ENCODE measurements at places on chromosomes 11 and 22.

DNA sequence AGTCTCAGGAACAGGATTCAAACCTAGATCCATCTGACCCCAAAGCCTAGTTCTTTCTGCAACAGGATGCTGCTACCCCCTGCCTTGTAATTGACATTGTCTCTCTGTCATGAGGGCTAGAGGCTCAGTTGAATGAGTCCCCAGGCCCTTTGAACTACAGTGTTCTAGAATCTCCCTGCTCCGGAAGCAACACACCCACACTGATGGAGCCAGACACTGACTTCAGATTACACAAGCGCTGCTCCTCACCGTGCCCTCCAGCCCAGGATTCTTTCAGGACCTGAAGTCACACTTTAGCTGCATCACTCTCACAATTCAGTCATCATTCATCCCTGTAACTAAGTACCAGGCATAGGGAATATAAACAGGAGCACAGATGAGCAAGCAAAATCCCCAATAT, 69.6 kb downstream of the RAB30 start:
- DNase-seq: no peak

DNA sequence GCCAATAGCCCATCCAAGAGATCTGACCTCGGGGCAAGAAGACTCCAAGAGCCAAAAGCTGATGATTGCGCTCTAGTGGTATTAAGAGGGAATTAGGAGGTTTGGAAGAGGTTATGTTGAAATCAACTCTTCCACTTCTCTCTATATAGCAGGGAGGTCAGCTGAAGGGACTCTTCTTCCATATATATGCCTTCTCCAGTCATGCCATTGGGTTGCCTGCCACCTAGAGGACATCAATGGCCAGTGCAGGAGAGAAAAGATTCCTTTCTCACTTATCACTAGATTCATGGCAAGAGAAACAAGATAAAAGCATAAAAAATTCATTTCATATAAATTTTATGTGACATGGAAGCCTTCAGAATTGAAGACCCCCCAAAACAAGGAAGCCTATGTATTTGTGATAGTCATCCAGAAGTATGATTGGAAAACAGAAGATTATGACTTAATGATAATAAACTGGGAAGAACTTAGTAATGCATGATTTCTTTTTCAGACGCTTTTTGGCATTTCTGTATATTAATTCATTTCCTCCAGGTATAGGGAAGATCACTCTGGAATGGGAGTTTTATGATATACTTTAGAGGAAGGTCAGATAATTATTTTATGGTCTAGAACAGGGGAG, 435.1 kb upstream of the DDI1 start:
- DNase-seq: no peak

DNA sequence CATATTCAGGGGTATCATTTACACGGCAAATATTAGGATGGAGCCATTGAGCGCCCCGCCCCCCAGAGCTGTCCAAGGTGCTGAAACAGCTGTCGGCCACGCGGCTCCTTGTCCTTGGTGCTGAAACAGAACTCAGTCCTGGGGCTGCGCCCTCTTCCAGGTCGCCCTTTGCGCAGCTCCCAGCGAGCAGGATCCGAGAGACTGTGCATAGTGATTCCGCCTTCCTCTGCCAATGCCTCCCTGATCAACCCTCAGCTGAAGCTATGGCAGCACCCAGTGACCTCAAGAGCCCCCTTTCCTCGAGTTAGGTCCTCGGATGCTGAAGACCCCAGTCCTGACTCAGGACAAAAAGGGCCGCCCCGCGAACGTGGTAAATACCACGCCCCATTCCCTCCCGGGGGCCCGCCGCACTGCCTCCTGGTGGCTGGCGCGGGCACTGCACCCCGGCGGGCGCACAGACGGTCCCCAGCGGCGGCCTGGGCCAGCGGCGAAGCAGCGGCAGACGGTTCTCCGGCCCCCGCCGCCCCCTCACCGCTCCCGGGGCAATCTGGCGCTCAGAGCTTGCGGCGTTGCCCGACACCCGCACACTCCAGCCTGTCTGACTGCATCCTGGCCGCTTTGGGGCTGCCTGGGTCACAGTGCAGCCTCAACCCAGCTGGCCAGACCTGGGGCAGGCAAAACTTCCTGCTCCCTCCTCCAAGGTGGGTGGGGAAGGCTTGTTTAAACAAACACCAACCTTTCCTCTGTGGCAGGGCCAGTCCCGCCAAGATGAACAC, 13.4 kb downstream of the SYT7 start:
- DNase-seq: peak; percentile 49

DNA sequence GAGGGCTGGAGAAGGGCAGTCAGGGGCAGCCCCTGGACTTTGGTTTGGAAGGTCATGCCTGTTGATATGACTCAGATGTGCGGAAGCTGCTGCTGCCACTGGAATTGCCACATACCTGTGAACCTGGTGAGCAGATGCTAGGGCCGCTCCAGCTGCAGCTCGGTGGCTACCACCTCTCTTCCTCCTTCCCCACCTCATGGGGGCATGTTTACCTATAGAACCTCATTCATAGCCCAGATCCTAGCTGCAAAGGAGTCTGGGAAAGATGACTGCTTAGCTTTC, 17.5 kb upstream of the TSPAN18 start:
- no peak for DNase-seq

- no peak for DNase-seq
Measured at GRCh38 chr22:49331223-49331815, 496.4 kb downstream of the BRD1 start.

- DNase-seq: no peak
Measured at GRCh38 chr22:42716649-42717127, 4.0 kb downstream of the A4GALT start.

- no peak for DNase-seq
Measured at GRCh38 chr11:87437844-87438223, 400.1 kb downstream of the TMEM135 start.

DNA sequence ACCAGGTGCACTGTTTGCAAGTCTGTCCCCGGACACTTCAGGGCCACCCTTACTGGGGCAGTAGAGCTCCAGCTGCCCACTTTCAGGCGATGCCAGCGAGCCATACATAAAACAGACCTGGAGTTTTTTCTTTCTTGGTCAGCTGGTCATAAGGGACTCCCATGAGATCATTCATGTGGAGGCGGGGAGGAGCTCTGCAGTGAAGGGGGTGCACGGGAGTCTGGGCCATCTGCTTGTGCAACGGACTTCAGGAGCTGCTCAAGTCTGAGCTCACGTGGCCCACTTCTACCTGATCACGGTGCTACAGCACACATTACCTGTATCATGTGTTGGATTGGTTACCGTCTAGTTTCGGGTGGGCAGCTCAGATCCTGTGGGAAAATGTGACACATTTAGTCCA, 9.2 kb upstream of the MRGPRF start:
- DNase-seq: no peak

DNA sequence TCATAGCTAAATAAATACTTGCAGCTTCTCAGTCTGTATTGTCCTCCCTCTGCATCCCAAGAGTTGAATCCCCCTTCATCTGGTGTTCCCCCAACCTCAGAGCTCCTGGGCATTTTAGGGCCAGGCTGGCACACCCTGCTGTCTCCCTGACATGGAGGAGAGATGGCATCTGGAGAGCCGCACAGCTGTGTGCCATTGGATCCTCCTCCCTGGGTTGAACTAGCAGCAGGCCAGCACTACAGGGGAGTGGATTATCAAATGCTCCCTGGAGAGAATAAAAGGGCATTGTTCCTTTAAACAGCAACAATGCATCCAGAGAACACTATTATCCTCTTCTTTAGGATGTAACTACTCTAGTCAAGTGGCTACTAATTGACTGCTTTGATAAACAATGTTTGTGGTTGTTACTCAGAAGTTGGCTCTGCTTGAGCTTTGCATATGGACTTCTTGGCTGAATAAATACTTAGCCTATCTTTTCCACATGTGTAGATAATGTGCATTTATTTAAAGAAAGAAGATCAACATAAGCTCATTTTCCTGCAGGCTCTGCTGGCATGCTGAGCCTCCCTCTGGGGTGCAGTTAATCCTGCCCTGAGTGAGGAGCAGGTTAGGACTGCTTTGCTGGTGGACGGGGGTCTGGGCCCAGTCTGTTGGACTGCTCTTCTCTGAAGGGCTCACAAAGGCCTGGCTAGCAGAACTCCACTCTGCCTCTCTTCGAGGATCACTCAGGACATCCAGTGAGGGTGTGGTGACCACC, 897.2 kb downstream of the TBC1D22A start:
- no peak for DNase-seq

- DNase-seq: no peak
Measured at GRCh38 chr11:73553266-73553665, 44.6 kb downstream of the FAM168A start.

- no peak for DNase-seq
Measured at GRCh38 chr22:19767427-19768341, 7.1 kb downstream of the TBX1 start.

- DNase-seq: no peak
Measured at GRCh38 chr11:96213500-96213899, 129.5 kb downstream of the MAML2 start.

DNA sequence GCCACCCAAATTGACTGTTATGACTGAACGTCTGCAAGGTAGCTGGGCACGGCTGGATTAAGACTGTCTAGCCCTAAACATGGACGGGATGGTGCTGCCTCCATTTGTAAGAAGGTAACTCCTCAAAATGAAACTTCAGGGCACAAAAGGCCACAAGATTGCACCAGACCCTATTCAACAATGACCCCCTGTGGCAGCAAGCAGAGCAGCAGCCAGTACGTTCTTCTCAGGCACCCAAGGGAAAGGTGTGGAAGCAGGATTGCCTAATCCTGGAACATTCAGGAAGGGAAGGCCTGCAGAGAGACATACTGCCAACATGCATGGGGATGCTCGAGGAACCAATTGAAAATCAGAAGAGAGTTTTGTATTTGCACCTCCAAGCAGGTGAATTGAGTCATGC, 4.5 kb upstream of the TBX10 start:
- DNase-seq: no peak

- DNase-seq: no peak
Measured at GRCh38 chr11:22703591-22703990, 37.2 kb downstream of the GAS2 start.
